Thoracic aorta (tissue), 2 donors: ENCODE measurements at places on chromosomes 3 and 15. TPM values are rescaled to one million over a fixed set of nuclear protein-coding genes. Genes with fewer than 3 reads are reported as not detected.

GRCh38 chr15:75942464-75942863, 38.8 kb downstream of the FBXO22 start:
- H3K27ac ChIP-seq = no peak overlapping the region
- no peaks in the 10 kb centered on the region for H3K27me3 ChIP-seq
- no peak for DNase-seq
- H3K36me3 ChIP-seq = no peaks in the 10 kb centered on the region
- no peak overlapping the region for H3K4me3 ChIP-seq
- no peaks in the 10 kb centered on the region for H3K4me1 ChIP-seq

The CCR8 gene
- not detected for total RNA-seq

DNA sequence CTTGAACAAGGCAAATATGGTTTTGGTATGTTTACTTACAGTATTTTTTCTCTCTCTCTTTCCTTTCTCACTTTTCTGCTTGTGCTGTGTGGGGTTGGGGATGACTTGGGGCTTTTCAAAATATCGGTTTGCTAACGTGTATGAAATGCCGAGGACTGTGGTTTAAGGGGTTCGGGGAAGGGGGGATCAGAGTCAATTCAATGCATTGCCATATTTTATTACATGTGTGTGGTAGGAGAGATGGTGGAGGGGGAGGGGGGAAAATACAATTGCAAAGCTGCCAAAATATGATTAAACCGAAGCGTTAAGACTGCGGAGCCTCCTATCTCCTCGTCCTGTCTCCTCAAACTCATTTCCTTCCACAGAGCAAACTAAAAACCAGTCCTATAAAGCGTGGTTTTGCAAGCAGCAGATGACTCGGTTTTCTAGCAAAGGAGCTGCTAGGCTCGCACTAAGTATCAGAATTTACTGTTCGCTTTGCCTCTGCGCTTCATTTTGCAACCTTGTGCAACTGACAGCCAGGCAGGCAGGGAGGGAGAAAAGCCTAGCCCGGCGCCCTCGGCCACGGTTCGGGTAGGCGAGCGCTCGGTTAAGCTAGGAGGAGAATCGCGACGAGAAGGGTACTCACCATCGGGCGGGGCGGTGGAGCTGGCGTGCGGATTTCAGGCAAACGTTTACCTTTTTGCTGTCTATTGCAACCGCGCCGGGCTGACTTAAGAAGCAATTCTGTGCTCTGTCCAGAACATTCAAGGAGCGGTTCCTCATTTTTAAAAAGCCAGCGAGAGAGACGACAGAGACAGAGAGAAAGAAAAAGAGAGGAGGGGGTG, 4.0 kb upstream of the NR2F2 start:
- DNase-seq = no peak
- H3K36me3 ChIP-seq = no peaks in the 10 kb centered on the region
- peaks cover 44% of the 10 kb centered on the region for H3K4me1 ChIP-seq
- H3K4me3 ChIP-seq = peak overlapping the region; percentile 78

GRCh38 chr15:57102858-57103257, 184.4 kb downstream of the TCF12 start:
- H3K27me3 ChIP-seq = no peaks in the 10 kb centered on the region
- no peak for DNase-seq
- no peak overlapping the region for H3K4me3 ChIP-seq
- H3K4me1 ChIP-seq = peaks cover 9% of the 10 kb centered on the region
- no peaks in the 10 kb centered on the region for H3K36me3 ChIP-seq

- no peaks in the 10 kb centered on the region for H3K36me3 ChIP-seq
- no peak for DNase-seq
- H3K4me3 ChIP-seq = no peak overlapping the region
- no peaks in the 10 kb centered on the region for H3K27me3 ChIP-seq
- H3K4me1 ChIP-seq = peaks cover 34% of the 10 kb centered on the region
Measured at GRCh38 chr15:75067123-75067830, 43.9 kb downstream of the PPCDC start.

DNA sequence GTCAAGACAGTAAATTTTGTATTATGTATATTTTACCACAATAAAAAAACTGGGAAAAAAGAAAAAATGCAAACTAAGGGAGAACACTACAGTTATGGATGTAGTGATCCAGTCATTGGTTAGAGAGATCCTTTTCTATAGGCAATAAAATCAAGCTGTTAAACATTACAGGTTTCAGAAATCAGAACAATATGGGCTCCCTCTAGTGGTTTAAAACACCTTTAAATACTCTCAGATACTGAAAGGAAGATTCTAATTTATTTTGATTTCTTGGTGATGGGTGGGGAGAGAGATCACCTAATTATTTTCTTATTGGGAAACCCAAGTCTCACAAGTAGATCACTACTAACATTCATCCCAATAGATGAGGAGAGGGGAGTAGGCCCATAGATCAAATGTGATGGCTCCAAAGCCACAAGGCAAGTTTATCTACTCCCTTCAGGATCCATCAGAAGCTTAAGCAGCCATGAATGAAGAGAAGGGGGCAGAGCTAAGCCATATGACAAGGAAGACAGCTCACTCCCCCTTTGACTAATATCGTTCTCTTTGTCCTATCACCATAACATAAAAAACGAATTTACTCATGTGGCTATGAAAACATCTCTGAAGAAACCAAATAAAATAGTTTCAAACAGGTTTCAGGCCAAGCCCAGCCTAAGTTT, 118.6 kb downstream of the ANO10 start:
- no peak for DNase-seq
- no peak overlapping the region for H3K27ac ChIP-seq
- no peak overlapping the region for H3K4me3 ChIP-seq
- H3K27me3 ChIP-seq = no peaks in the 10 kb centered on the region

DNA sequence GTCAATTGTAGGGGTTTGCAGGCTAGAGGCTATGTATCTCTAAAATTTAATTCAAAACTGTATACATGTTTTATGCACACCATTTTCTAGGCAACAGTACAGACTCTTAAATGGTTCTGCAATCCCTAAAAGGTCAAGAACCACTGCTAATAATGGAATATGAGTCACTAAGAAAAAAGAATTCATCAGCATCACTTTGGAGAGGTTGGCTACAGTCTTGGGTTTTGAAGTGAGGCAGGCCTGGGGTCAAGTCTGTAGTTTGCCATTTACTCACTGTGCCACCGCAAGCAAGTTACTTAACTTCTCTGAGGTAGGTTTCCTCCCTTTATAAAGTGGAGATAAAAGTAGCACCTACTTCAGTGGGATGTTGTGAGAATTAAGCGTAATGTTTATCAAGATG, 33.7 kb downstream of the THRB start:
- DNase-seq = no peak
- H3K27me3 ChIP-seq = no peaks in the 10 kb centered on the region
- no peak overlapping the region for H3K27ac ChIP-seq
- H3K4me1 ChIP-seq = peaks cover 29% of the 10 kb centered on the region

DNA sequence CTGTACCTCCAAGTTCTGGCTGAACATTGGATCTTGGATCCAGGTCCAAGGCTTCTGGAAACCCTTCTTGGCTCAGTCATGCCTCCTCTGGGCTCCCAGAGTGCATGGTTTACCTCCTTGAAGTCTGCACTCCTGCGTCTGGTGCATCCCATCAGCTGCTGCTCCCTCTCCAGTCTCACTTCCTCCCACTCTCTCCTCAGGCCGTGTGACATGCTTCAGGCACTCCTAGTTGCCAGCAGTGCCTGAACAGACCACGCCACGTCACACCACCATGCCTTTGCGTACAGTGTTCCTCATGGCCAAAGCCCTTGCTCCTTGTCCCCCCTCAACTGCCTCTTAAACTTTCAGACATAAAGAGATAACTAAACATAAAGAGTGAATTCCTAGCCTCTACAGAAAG, 5.7 kb downstream of the GPR27 start:
- no peaks in the 10 kb centered on the region for H3K4me1 ChIP-seq
- no peak overlapping the region for H3K27ac ChIP-seq
- no peak for DNase-seq

GRCh38 chr15:55993804-55994560, 570 bp upstream of the NEDD4 start:
- no peak for DNase-seq
- H3K36me3 ChIP-seq = no peaks in the 10 kb centered on the region
- peak overlapping the region; percentile 94 for H3K27ac ChIP-seq
- peak overlapping the region; percentile 98 for H3K4me3 ChIP-seq

GRCh38 chr15:93362203-93362602, 273.2 kb upstream of the RGMA start:
- H3K27me3 ChIP-seq = no peaks in the 10 kb centered on the region
- no peak for DNase-seq
- H3K36me3 ChIP-seq = no peaks in the 10 kb centered on the region
- no peak overlapping the region for H3K4me3 ChIP-seq
- H3K4me1 ChIP-seq = no peaks in the 10 kb centered on the region
- no peak overlapping the region for H3K27ac ChIP-seq

The TMCO5A gene
- not detected for total RNA-seq

DNA sequence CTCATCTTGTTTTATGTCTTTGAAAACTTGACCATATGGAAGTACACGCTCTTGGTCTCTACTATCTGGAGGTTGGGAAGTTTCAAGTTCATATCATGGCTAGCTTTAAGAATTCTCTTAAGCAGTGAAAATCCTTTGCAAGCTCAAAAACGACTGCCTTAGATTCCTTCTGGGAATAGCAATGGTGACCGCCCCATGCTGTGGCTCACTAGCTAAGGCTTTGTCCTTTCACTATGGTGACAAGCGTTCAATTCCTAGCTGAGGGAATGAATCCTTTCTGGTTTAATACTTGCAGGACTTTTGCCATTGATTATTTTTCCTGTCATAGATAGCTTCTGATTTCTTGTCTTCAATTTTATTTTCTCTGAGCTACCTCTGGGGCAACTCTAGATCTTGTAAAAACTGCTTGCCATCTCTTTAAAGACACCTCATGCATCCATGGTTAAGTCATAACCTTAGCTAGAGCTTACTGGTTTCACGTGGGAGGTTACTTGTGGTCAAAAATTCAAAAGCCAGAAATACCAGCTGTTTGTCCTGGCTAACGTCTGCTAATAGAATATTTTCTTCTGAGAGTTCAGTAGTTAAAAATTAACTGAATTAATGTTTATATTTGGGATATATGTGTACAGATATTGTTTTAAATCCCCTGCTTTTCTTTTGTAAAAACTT, 673.4 kb upstream of the CBLB start:
- H3K36me3 ChIP-seq = no peaks in the 10 kb centered on the region
- H3K27me3 ChIP-seq = no peaks in the 10 kb centered on the region
- H3K27ac ChIP-seq = no peak overlapping the region

The TM2D3 gene
- total RNA-seq = 104 TPM

DNA sequence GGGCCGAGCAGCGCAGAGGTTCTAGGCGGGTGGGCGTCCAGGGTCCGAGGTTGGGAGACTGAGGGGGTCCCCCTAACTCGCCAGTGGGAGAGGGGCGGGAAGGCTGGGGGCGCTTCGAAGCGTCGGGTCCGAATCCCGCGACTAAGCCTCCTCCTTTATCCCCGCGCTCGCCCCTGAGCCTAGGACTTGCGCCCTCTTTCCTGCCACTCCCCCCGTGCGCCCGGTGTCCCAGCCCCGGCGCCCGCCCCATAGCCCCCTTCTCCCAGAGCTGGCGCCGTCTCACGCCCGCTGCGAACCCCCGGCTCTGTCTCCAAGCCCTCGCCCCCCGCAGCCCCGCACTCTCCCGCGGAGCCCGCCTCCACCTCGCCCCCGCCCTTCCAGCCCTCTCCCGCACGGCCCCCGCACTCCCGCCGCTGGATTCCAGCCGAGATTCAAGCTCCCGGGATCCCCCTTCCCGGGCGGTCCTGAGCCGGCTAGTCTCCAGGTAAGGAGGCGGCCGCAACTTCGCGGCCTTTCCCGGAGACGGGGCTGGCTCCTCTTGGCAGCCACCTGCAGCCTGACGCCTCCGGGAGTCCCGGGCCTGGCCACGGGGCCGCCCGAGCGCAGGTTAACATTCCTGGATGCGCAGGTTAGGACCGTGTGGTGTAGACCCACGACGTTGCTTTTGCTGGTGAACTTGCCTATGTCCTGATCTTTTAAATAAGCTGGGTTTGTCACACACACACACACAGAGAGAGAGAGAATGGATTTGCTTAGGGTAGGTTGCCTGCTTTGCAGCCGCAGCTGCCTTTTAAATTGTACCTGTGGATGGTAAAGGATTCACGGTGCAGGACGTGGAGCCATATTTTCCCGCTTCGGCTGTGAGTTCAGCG, 563 bp downstream of the PXYLP1 start:
- peak overlapping the region; percentile 68 for H3K27ac ChIP-seq
- peak overlapping the region; percentile 89 for H3K4me3 ChIP-seq
- H3K4me1 ChIP-seq = no peaks in the 10 kb centered on the region
- no peaks in the 10 kb centered on the region for H3K36me3 ChIP-seq
- DNase-seq = no peak

The AMT gene
- total RNA-seq = 7.2 TPM

GRCh38 chr3:185979721-185980121, 41.9 kb upstream of the TRA2B start:
- H3K4me3 ChIP-seq = no peak overlapping the region
- peaks cover 48% of the 10 kb centered on the region for H3K4me1 ChIP-seq
- H3K27me3 ChIP-seq = no peaks in the 10 kb centered on the region
- peak overlapping the region; percentile 71 for H3K27ac ChIP-seq
- no peak for DNase-seq

GRCh38 chr3:153768561-153769469, 352.4 kb upstream of the ARHGEF26 start:
- H3K4me3 ChIP-seq = no peak overlapping the region
- no peaks in the 10 kb centered on the region for H3K36me3 ChIP-seq
- H3K27me3 ChIP-seq = no peaks in the 10 kb centered on the region
- DNase-seq = no peak
- no peak overlapping the region for H3K27ac ChIP-seq
- H3K4me1 ChIP-seq = no peaks in the 10 kb centered on the region

DNA sequence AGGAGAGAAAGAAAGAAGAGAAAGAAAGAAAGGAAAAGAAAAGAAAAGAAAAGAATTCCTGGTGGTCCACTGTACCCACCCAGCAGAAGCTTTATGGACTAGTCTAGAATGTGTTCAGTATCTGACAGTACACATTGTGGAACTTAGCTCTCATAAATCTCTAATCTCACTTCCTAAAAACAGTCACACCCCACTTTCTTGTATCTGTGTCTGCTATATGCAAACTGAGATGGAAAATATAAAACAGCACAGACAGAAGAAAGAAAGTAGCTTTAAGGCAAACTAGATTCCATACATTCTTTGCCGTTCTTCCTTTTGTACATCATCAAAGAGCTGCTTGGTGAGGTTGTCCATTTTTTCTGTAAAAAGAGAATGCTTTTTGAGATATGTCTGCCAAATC, 41.1 kb upstream of the GNB5 start:
- DNase-seq = no peak
- no peaks in the 10 kb centered on the region for H3K27me3 ChIP-seq
- no peaks in the 10 kb centered on the region for H3K36me3 ChIP-seq
- H3K4me1 ChIP-seq = no peaks in the 10 kb centered on the region
- H3K27ac ChIP-seq = no peak overlapping the region
- no peak overlapping the region for H3K4me3 ChIP-seq

DNA sequence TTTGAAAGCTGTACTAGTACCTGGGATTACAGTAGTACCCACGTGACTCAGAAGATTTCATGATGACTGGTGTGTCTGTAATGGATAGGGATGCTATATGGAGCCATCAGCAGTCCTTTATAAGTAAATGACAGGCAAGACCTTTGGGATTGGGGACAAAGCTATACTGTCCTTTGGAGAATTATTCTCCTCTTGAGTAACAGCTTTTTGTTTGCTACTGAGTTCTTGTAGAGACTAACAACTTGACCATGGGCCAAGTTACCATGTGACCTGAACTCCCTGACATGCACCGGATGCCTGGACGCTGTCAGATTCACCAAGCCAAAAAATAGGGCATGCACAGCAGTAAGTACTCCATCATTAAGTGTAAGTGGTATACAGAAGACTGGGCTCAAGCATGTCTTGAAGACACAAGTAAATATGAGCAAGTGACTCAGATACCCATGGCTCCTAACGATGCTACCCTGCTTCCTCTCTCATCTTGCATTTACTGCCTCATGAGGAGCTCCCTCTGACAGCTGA, 12.9 kb downstream of the SEC11A start:
- H3K4me1 ChIP-seq = peaks cover 26% of the 10 kb centered on the region
- no peaks in the 10 kb centered on the region for H3K27me3 ChIP-seq
- H3K4me3 ChIP-seq = no peak overlapping the region
- no peak overlapping the region for H3K27ac ChIP-seq
- no peaks in the 10 kb centered on the region for H3K36me3 ChIP-seq
